ENCODE measurements at places on chromosomes 3 and 15.

DNA sequence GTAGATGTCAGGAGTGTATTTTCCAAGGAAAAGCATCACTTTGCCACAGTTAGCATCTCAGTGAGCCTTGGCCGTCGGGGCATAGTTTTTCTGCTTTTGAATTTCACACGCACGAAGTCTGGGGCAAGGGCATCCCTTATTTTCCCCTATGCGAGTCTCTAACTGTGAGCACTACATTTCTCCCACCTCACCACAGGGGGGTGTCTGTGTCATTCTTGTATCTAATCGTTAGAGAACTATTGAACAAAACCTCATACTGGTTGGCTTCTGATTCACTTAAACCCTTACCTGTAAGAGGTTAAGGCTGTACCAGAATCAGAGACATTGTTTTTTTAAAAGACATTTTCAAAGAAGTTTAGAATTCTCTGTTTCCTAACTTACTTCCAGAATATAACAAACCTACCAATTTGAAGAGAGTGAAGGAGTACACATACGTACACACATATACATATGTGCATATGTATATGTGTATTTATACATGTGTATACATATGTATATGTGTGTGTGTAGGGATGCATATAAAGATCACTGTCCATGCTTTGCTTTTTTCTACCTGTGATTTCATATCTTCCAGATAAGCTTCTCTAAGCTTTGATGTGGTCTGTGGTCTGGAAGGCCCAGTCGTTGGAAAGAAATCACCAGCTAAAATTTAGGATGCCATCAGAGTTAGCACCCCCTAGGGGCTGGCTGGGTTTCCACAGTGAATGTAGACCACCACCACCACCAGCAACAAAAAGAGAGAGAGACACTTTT, 49.4 kb downstream of the MYZAP start:
- DNase-seq = no peak

- peak; percentile 29 for DNase-seq
These were observed 188.7 kb upstream of the LINGO1 start for GRCh38 chr15:77821188-77821958.

DNA sequence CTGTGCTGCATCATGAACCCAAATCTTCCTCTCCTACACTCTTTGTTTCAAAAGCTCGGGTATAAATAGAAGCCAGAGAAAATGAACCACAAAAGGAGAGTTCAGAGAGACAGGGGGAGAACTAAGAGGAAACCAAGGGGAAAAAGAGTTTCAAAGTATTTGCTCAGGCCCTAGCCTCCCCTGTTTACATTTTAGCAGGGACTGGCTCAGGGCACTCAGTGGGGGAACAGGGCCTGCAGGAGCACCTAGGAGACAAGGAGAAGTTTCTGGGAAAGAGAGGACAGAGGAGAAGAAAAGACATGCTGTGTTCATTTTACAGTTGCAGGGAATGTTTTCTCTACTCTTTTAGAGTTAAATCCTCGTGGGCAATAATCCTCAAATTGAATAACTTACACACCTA, 8.5 kb upstream of the IL17RD start:
- no peak for DNase-seq

DNA sequence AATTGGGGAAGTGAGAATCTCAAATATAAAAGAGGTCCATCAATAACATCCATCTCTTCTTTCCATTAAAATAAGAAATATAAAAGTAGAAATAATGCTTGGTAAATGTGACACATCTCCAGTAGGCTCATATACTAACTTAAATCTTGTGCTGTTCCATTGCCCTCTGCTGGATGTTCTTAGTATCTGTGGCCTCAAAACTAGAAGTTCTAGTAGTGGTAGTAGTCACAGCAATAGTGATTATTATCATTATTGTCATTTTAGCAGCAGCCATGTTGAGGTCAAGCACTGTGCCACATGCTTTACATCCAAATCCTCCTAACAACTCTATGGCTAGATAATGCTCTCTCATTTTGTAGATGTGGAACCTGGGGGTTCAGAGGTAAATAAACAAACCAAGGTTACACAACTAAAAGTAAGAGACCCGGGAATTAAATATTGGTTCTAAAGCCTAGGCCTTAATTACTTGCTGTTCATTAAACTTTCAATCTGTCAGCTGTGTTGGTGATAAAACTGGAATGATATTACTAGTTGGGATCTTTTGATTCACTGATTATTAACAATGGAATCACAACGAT, 20.2 kb upstream of the BTLA start:
- DNase-seq = no peak

DNA sequence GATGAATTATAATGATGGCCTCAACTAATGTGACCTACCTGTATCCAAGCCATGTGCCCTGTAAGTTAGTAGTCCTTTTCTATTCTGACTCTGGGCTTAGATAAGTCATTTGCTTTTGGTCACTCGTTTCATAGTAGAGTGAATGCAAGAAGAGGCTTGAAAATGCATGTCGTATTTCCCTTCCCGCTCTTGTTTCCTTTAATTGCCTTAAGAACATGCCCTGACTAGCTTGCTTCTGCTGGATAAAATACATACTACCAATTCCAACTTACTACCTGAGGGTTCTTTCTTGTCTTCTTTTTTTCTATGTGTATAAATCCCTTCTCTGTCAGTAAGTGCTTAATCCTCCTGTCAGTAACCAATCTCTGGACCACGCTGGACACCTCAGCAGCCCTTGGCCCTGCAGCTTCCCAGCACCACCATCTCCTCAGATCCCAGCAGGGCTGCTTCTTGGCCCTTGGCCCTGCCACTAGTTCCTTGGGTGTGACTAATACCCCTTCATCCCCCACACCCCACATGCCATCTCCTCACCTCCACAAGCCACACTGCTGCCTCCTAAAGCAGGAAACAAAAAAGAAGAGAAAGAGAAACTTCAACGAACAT, 771.7 kb downstream of the IGSF11 start:
- no peak for DNase-seq

GRCh38 chr3:177906578-177907229, 629.5 kb upstream of the KCNMB2 start:
- no peak for DNase-seq

DNA sequence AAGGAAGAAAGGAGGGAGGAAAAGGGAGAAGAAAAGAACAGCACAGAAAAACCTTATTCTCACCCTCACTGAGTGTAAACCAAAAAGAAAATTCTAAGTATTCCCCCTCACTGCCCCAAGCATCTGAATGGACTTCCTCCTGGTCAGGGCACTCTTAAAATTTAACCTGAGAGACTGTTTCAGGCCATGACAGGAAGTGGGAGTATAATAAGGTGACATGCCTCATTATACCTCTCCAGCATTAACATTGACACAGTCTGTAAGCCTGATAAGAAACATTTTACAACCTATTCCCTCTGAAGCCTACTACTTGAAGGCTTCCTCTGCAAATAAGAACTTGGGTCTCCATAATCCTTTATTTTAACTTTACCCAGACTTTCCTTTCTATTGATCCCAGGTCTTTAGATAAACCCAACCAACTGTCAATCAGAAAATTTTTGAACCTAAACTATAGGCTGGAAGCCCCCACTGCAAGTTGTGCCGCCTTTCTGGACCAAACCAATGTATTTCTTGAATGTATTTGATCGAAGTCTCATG, 41.7 kb downstream of the SLCO2A1 start:
- no peak for DNase-seq

DNA sequence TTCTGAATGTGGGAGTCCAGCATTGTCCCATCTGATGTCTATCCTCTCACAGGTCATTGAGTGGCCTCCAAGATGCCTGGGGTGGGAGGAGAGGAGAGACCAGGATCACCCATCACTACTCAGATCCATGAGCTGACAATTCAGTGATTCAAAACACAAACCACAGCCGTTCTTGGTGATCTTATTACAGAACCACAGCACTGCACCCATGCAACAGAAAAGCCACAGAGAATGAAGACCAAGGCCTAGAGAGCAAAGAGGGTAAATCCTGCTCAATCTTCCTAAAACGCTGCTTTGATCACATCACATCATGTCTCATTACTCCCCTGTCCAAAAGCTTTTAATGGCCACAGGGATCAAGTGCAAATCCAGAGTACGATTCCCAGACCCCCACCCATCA, 23.5 kb downstream of the ANP32A start:
- no peak for DNase-seq

- DNase-seq = no peak
These were observed 31.1 kb downstream of the CYP11A1 start for GRCh38 chr15:74336061-74337005.

DNA sequence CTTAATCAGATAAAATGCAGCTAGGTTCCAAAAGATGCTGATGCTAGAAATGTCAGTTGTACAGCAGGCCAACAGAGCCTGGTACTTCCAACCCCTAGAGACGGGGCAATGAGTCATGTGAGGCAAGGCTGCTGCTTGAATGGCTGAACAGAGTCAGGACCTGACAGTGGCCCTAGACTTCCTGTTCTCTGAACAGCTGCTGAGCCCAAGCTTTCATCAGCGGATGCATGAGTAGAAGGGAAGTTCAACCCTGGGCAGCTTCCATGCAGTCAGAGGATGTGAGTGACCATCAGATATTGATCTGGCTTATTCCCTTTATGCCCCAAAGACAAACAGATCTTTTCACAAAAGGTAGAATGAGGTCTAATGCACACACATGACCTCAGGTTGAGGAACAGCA, 282.9 kb upstream of the COL8A1 start:
- DNase-seq = no peak

DNA sequence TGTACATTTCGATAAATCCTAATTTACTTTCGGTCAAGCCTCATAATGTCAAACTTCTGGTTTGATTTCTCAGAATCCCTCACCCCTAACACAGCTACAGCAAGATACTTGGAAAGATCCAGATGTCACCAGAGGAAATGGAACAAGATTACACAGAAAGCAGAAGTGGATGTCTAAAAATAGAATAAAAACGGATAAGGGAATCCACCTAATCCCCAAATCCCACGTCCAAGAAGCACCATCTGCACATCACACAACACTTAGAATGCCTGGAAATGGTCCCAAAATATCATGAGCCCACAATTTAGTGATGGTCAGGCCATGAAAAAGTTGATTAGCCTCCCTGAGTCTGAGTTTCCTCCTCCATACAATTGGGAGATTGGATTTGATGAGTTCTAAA, 61.7 kb downstream of the AGTR1 start:
- no peak for DNase-seq

DNA sequence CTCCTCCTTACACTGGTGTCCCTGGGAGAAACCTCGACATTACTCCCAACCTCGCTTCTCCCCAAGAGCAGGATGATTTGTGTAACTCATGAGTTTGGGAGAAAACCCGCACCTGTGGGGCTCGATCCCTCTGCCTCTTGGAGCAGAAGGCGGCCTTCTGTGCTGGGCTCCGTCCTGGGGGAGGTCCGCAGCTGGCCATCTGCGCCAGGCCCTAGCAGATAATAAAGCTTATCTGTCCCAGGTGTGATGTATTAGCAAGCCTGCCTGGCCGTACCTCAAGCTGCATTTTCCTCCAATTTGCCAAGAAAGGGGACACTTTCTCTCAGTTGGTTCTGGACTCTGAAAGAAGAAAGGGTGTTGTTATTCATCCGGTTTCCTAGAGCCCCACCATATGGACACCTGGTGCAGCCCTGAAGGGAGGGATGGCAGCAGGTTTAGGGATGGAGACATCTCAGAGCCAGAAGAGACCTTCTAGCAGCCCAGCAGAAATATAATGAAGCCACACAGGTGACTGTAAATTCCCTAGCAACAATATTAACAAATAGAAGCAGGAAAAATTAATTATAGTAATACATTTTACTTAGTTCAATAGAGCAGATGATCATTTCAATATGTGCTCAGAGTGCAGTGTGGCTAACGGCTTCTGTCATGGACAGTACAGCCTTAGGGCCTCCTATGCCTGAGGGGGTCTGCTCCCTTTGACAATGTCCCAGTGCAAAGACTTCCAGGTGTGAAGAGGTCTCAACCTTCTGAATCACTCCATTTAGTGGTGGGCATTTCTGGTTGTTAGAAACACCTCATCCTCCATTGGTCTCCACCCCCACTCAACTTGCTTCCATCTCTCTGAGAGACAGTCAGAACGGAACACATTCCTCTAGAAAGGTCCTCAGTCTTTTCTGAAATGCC, 94.8 kb downstream of the CPN2 start:
- DNase-seq = no peak

- DNase-seq = no peak
These were observed 59.9 kb upstream of the PTX3 start for GRCh38 chr3:157376603-157377300.

DNA sequence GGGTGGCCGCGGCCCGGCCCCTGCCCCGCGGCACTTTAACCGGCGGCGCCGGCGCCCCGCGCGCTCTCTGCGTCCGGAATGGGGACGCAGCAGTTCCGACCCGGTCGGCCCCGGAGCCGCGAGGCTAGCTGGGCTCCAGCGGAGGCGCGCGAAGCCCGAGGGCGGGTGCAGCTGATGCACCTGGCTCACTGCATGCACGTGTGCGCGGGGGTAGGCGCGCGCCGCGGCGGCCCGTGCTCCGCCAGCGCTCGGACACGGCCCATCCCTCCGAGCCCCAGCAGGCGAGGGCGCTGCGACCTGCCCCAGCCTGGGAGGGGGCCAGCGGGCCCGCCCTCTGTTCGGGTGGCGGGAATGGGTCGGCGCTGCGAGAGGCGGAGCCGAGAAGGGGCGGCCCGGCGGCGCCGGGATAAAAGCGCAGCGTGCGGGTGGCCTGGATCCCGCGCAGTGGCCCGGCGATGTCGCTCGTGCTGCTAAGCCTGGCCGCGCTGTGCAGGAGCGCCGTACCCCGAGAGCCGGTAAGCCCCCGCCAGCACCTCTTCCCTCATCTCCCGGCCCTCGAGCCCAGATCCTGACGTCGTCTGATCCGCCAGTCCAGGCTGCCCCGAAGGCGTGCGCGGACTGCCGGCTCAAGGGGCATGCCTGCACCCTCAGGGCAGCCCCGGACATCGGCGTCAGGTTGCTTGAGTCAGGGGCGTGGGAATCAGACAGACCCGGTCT, at the start of the genes CHDH and IL17RB:
Gene CHDH, minus strand, starts transcription at position 286 of the 717 bp plus-strand sequence. CDS start 22,411 bp downstream, outside the sequence.
Gene IL17RB, plus strand, starts transcription at position 435 of the 717 bp plus-strand sequence. Its CDS starts 21 bp downstream, at position 456.
- no peak for DNase-seq

DNA sequence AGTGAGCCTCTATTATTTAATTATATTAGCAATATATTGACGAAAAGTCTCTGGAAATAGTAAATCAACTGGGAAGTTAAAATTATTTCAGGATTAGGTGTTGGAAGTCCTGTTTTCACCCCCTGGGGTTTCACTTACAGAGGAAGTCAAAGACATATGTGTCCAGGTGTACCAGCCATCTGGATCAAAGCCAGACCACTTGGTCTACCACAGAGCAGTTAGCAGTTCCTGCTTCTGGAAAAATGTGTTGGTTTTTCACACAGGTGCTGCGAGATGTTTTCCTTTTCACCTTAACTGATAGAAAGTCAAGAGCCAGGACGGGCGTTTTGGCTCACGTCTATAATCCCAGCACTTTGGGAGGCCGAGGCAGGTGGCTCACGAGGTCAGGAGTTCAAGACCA, 13.1 kb downstream of the MME start:
- DNase-seq = no peak
